ENCODE measurements at places on chromosomes 5 and 9.

DNA sequence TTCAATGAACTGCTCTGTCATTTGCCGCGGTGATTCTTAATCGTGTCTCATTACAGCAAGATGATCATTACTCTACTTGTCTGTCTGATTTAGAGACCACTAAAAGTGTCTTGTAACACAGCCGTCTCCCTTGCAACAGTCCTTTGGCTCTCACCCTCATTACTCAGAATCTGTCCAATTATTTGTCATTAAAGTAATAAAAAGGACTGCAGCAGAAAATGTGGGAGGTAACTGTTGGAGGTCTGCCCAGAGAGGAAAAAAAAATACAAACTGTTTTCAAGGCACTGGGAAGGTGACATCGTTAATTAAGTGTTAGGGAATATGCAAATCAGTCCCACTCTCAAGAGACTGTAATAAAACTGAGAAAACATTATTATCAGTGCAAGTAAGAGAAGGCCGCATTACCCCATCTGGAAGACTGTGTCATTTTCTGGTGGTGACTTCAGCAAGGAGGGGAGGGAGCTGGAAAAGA is 281.0 kb downstream of the RASEF start:
- DNase-seq = no peak

DNA sequence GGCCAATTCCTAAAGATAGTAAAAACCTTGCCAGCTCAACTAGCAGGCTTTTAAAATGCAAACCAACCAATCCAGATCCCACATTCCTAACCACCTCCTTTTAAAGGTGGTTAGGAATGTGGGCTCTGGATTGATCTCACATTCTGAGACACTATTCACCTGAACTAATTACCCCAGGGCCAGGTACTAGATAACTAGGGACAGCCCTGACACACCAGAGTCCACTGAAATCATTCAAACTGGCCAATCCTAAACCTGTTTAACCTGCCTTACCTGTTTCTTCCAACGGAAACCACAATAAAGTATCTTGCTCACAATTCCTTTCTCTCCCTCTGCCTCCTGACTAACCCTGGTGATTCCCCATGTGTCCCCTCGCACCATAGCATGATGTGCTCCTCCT is 168.3 kb upstream of the DMAC1 start:
- no peak for DNase-seq

DNA sequence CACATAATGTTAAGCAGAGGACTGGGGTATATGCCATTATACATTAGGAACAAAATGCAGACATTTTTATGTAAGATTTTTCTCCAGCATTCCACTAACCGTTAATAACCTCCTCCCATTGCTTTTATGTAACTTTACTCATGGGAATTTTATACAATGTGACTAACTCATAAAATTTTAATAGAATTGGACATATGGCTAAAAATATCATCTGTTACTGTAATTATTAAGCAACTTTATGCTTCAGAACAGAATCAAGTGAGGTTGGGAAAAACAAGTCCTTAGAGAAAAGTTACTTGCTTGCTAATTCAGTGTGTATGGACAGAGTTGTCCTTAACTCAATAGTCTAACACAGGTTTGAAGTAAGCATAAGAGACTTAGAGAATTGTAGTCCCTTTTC is 54.8 kb upstream of the PCSK1 start:
- no peak for DNase-seq

GRCh38 chr5:170520372-170520771 is 16.6 kb downstream of the KCNIP1 start:
- DNase-seq = no peak

GRCh38 chr5:321726-322251 is 275 bp downstream of the AHRR start:
- DNase-seq = no peak

All from amniotic stem cell (primary cell).